Activated CD4-positive, alpha-beta memory T cell treated with anti-CD3 and anti-CD28 coated beads for 36 hours (primary cell): ENCODE measurements at places on chromosomes 12 and 14. TPM values are rescaled to one million over a fixed set of nuclear protein-coding genes. Genes with fewer than 3 reads are reported as not detected.

- no peak for DNase-seq
- H3K36me3 ChIP-seq, result no peaks in the 10 kb centered on the region
- H3K27ac ChIP-seq, result no peak overlapping the region
- no peaks in the 10 kb centered on the region for H3K27me3 ChIP-seq
- no peak overlapping the region for H3K4me3 ChIP-seq
Observed at GRCh38 chr14:100027771-100028490, 37.3 kb upstream of the EVL start.

DNA sequence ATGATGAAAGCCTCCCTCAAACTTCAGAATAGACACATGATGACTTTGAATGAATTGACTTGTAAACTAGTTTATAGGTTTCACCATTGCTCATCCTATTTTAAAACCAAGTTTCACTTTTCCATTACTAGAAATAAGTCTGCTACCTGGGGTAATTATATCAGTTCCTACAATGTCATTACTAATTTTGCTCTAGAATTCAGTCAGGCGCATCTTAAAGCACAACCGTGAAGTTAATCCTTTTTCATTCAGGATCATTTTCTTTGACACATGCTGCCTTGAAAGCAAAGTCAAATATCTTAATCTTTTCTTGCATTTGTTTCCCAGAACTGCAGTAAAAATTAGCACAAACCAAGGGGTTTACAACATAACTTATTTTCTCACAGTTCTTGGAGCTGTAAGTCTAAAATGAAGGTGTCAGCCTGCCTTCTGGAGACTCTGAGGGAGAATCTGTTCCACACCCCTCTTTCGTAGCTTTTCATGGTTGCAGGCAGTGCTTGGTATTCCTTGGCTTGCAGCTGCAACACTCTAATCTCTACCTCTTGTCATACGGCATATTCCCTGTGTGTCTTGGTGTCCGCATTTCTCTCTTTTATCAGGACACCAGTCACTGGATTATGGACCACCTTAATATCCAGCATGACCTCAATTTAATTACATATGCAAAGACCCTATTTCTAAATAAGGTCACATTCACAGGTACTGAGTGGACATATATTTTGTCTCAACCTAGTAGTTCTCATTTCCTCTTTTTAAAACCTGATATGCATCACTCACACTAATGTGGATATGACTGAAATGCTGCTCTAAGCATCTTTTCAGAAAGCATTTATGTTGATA is 114.3 kb upstream of the PDZRN4 start:
- DNase-seq, result no peak
- no peaks in the 10 kb centered on the region for H3K36me3 ChIP-seq
- no peak overlapping the region for H3K27ac ChIP-seq
- H3K27me3 ChIP-seq, result no peaks in the 10 kb centered on the region

GRCh38 chr14:95483309-95484165 is 32.9 kb downstream of the SYNE3 start:
- peak overlapping the region; percentile 33 for H3K27ac ChIP-seq
- peaks cover 3% of the 10 kb centered on the region for H3K36me3 ChIP-seq
- H3K4me3 ChIP-seq, result no peak overlapping the region
- DNase-seq, result peak; percentile 22
- H3K27me3 ChIP-seq, result no peaks in the 10 kb centered on the region
- peaks cover 62% of the 10 kb centered on the region for H3K4me1 ChIP-seq

GRCh38 chr12:68224613-68225285 is 861 bp downstream of the IL26 start:
- no peak overlapping the region for H3K27ac ChIP-seq
- H3K4me3 ChIP-seq, result no peak overlapping the region
- peaks cover 7% of the 10 kb centered on the region for H3K27me3 ChIP-seq
- H3K36me3 ChIP-seq, result no peaks in the 10 kb centered on the region
- peaks cover 17% of the 10 kb centered on the region for H3K4me1 ChIP-seq

DNA sequence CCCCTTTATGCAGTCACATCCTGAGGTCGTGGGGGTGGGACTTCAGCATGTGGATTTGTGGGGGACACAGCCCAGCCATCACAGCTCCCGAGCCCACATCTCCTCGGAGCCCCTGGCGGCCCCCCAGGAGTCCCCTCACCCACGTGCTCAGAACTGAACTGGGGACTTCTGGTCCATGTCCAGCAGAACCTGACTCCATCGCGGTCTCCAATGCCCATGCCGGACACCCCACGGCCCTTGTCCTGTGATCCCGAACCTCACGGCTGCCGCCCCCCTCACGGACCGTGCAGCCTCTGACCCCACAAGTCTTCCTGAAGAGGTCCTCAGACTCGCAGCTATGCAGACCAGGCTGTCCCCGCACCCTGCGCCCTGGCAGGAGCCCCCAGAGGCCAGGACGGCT is 13.5 kb upstream of the FBRSL1 start:
- no peak for DNase-seq
- no peak overlapping the region for H3K27ac ChIP-seq
- no peak overlapping the region for H3K4me3 ChIP-seq
- no peaks in the 10 kb centered on the region for H3K36me3 ChIP-seq
- peaks cover 24% of the 10 kb centered on the region for H3K4me1 ChIP-seq

- peak overlapping the region; percentile 56 for H3K27ac ChIP-seq
- peak; percentile 72 for DNase-seq
- H3K4me3 ChIP-seq, result peak overlapping the region; percentile 21
Observed at GRCh38 chr12:1660304-1661187, 30.3 kb upstream of the ADIPOR2 start.

DNA sequence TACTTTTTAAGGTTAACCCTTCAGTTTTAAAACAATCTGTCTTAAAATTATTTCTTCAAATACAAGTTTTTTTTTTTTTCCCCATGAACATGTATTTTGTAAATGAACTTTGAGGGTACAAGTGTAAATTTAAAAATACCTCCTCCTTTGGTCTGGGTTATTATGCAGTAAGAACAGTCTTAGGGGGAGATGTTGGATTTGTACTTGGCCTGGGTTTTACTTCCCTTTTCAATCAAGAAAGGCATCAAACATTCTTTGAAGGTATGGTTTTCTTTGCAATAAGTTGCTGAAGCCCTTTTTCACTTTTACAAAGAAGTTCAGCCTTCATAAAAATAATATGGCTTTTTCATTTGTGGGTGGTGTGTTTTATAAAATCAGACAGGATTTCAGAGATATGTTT is 20.5 kb downstream of the WBP11 start:
- H3K4me3 ChIP-seq, result no peak overlapping the region
- H3K36me3 ChIP-seq, result peaks cover 10% of the 10 kb centered on the region
- DNase-seq, result no peak
- H3K27me3 ChIP-seq, result no peaks in the 10 kb centered on the region
- H3K4me1 ChIP-seq, result no peaks in the 10 kb centered on the region

DNA sequence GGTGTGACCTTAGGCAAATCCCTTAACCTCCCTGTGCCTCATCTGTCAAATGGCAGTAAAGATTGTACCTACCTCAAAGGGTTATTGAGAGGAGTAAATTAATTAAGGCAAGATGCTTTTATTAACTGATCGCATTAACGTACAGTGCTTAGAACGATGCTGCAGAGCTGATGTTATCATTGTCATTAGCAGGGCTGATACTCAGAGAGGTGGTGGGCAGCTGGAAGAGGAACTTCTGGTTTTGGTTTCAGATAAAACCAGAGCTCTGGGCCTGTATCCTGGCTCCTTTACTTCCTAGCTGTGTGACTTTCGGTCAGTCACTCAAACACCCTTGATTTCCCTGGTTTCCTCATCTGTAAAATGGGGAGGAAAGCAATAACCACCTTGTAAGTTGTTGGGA is 55.1 kb downstream of the CALM1 start:
- DNase-seq, result no peak
- H3K4me1 ChIP-seq, result peaks cover 3% of the 10 kb centered on the region
- no peak overlapping the region for H3K4me3 ChIP-seq
- H3K27me3 ChIP-seq, result no peaks in the 10 kb centered on the region
- H3K36me3 ChIP-seq, result no peaks in the 10 kb centered on the region
- no peak overlapping the region for H3K27ac ChIP-seq

DNA sequence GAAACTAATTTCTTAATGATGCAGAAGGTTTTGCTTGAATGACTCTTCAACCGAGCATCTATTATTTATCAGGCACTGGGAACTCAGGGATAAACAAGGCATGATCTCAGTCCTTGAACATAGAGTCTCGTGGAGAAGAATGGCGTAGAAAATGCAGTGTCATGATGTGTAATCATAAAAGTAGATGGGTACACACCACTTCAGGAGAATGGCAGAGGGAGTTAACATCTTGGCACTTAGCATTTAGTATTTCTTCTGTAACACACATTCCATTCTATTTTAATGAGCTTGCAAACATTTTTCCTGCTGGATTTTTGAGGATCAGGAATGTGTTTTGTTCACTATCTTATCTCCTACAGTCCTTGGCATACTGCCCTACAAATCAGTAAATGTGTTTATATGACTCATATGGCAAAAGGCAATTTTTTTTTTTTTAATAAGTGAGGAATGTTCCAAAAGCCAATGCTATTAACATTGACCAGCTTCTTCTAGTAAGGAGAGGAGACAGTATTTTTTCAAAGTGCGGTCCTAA is 3.8 kb downstream of the TXNRD1 start:
- DNase-seq, result no peak
- H3K27me3 ChIP-seq, result peaks cover 5% of the 10 kb centered on the region
- H3K4me1 ChIP-seq, result peaks cover 54% of the 10 kb centered on the region
- no peaks in the 10 kb centered on the region for H3K36me3 ChIP-seq

- H3K27me3 ChIP-seq, result no peaks in the 10 kb centered on the region
- no peak overlapping the region for H3K27ac ChIP-seq
- no peak for DNase-seq
- H3K36me3 ChIP-seq, result no peaks in the 10 kb centered on the region
- no peaks in the 10 kb centered on the region for H3K4me1 ChIP-seq
Observed at GRCh38 chr14:55733599-55733998, 153.6 kb downstream of the KTN1 start.

- no peak for DNase-seq
- no peak overlapping the region for H3K4me3 ChIP-seq
- no peaks in the 10 kb centered on the region for H3K27me3 ChIP-seq
- peaks cover 50% of the 10 kb centered on the region for H3K36me3 ChIP-seq
- no peak overlapping the region for H3K27ac ChIP-seq
Observed at GRCh38 chr12:12519354-12519998, 43.2 kb downstream of the DUSP16 start.

DNA sequence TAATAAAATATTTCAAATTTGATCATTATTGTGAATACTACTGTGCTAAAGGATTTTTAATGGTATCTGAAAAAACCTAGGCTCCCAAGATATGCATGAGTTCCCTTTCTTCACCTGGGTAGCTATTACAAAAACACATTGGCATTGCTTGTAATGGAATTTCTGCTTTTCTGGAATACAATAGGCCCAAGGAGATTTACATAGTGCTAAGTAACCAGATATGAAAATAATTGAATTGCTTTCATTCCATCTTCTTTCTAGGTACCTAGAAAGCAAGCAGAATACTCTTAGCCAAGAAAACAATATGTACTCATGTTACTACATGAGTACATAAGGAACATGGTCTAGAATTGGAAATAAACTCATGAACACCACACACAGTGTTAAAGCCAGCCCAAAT is 291.9 kb downstream of the KCNC2 start:
- no peak for DNase-seq
- H3K36me3 ChIP-seq, result no peaks in the 10 kb centered on the region
- no peaks in the 10 kb centered on the region for H3K4me1 ChIP-seq
- H3K27ac ChIP-seq, result no peak overlapping the region
- no peak overlapping the region for H3K4me3 ChIP-seq
- no peaks in the 10 kb centered on the region for H3K27me3 ChIP-seq

IFNG-AS1 gene
- total RNA-seq, result 0.48 TPM

DYNLL1 gene
- 184 TPM for total RNA-seq

RFLNA gene
- not detected for total RNA-seq

MRPS35 gene
- 50.2 TPM for total RNA-seq

TMEM63C gene
- 1.7 TPM for total RNA-seq
